Activated CD4-positive, alpha-beta T cell treated with anti-CD3 and anti-CD28 coated beads, Interleukin-2, amount 50 U/mL, for 16 hours (primary cell): ENCODE measurements at places on chromosomes 16 and 17.

- DNase-seq: no peak
Measured at GRCh38 chr16:70638814-70639792, 7.3 kb upstream of the IL34 start.

DNA sequence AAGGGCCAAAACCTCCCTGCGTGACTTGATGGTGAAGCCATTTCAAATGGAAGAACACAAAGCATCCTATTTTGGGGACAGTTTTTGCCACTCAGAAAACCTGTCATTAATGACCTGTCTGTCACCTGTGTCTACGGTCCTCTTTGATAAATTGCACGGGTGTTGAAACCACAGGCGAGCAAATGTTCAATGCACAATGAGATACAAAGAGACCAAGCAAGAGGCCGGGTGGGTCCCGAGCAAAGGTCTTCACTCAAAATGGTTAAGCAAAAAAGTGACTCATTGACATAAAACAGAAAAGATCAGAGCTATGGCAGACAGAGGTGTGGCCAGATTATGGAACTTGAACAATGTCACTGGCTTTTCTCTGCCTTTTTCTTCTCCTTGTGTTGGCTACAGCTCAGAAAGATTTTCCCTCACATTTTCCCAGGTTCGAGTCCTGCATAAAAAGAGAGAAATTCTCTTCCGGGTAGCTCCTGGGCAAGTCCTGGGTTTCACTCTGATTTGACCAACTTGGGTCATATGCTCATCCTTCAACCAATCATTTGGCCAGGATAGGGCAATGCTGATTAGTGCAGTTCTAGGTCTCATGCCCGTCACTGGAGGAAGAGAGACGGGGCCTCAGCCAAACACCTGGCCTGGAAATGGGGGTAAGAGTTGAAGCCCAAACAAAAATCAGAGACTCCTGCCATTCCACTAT lies 92.2 kb downstream of the CMC2 start:
- DNase-seq: no peak

GRCh38 chr16:80167657-80168390 lies 373.0 kb upstream of the DYNLRB2 start:
- DNase-seq: no peak

- DNase-seq: no peak
Measured at GRCh38 chr17:78045316-78045715, 83.2 kb downstream of the TMC6 start.

DNA sequence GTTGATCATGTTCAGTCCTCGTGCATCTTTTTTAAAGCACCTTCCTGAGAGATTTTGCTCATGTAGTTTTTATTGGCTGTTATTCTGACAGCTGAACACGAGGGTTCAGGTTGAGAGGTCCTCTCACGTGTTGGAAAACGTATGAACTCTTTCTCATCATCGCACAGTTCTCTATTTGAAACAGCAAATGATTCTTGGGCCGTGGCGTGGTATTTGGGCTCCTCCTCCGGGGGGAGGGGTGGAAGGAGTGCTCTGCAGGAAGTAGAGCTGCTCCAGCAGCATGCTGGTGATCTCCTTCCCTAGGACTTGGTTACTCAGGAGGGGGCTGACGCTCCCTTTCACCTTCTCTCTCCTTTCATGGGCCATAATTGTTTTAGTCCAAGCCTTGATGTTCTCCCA lies 70.4 kb downstream of the KSR1 start:
- peak; percentile 83 for DNase-seq

- DNase-seq: peak; percentile 13
Measured at GRCh38 chr17:6546069-6546718, 10.2 kb downstream of the PITPNM3 start.

DNA sequence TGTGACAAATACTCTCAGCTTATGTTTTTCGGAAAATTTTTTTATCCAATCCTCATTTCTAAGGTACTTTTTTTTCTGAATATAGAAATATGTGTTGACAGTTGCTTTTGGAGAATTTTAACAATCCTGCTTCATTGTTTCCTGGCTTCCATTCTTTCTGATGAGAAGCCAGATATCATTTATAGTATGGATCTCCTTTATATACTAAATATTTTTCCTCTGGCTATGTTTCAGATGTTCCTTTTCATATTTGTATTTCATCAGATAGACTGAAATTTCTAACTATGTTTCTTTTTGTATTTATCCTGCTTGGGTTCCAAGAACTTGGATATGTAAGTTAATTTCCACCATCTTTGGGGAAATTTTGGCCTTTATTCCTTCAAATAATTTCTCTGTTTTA lies 138.9 kb upstream of the CDH11 start:
- DNase-seq: no peak

GRCh38 chr17:81067391-81067811 lies 32.5 kb downstream of the BAIAP2 start:
- no peak for DNase-seq

GRCh38 chr16:84777435-84777834 lies 42.4 kb upstream of the CRISPLD2 start:
- no peak for DNase-seq

- DNase-seq: no peak
Measured at GRCh38 chr16:50588276-50588675, 40.1 kb downstream of the NKD1 start.

DNA sequence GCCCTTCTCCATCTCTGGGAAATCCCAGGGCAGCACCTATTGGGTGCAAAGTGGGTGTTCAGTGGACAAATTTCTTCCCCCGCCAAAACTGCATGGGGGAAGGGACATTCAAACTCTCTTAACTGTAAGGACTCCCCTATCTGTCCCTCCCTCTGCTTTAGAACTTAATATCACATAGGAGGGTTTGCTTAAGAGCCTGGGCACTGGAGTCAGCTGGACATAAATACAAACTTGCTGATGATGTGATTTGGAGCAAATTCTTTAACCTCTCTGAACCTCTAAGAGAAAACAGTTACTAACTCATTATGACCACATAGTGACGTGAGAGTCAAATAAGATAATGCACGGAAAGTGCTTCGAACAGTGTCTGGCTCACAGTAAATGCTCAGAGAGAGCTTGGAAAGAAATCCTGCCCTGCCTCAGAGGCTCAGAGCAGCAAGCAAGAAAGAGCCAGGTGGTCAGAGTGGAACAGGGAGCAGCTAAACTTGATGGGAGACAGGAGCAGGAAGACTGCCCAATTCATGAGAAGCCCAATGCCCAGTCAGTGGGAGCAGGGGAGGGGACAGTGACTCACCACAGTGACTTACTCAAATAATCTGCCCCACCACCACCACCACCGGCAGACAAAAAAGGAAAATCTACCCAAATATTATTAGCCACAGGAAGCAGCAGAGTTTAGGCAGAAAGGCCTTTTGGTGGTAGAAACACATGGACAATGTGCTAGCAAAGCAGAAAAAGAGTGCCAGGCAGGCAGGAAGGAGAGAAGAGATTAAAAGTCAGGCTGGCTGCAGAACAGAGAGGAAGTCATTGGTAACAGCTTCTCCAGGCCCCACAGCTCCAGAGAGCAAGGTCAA lies 23.9 kb upstream of the CCL1 start:
- no peak for DNase-seq

DNA sequence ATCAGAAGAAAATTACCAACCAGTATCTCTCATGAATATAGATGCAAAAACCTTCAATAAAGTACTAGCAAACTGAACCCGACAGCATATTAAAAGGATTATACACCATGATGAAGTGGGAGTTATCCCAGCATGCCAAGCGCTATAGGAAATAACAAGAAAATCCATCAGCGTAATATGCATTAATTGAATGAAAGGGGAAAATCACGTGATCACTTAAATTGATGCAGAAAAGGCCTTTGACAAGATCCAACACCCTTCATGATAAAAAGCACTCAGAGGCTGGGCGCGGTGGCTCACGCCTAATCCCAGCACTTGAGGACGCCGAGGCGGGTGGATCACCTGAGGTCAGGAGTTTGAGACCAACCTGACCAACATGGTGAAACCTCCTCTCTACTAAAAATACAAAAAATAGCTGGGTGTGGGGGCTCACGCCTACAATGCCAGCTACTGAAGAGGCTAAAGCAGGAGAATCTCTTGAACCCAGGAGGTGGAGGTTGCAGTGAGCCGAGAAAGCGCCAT lies 4.8 kb downstream of the CTRB2 start:
- DNase-seq: no peak

DNA sequence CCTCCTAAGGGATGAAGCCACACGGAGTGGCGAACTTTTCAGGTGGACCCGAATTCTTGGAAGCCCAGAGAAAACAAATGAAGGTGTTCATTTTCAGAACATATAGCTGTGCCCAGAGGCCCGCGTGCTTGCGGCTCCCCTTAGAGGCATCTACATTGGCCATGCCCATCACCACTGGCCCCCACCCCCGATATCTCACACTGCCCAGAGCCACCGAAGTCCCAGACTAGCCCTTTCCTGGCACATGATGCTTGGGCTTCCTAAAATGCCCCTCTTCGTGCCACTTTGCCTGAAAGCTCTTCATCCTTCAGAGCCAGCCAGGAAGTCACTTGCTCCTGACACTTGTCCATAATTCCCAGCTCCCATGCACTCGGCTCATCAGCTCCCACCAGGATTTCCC lies 2.1 kb upstream of the HEXIM1 start:
- no peak for DNase-seq

GRCh38 chr17:75834928-75835653 lies 9.1 kb downstream of the UNC13D start:
- no peak for DNase-seq

- DNase-seq: no peak
Measured at GRCh38 chr17:29620271-29620670, 2.4 kb downstream of the CORO6 start.

DNA sequence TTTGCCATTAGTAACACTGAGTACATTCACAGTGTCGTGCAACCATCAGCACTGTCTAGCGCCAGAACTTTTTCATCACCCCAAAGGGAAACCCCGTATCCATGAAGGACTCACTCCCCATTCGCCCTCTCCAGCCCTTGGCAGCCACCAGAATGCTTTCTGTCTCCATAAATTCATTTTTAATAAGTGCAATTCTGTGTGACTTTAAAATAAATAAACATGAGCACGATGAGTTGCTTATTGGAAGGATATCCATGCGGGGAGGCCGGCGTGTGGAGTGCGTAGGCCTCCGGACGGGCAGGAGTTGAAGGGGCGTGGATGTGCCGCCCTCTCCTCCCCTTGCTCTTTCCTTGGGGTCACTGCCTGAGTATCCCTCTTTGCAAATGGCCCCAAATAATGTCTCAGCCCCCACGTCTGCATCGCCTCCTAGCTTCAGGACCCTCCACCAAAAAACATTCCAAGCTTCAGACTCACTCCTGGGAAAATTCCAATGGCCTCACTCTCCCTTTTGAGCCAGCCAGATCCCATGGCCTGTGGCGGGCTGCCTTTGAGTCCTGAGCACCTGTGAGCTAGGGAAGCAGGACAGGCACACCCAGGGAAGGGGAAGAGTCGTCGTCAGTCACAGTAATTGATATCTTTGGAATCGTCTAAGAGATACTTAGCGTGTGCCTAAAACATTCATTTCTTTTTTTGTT lies 306.3 kb downstream of the SEC14L1 start:
- DNase-seq: no peak

GRCh38 chr16:29710227-29711219 lies 31.5 kb downstream of the QPRT start:
- DNase-seq: peak; percentile 74

DNA sequence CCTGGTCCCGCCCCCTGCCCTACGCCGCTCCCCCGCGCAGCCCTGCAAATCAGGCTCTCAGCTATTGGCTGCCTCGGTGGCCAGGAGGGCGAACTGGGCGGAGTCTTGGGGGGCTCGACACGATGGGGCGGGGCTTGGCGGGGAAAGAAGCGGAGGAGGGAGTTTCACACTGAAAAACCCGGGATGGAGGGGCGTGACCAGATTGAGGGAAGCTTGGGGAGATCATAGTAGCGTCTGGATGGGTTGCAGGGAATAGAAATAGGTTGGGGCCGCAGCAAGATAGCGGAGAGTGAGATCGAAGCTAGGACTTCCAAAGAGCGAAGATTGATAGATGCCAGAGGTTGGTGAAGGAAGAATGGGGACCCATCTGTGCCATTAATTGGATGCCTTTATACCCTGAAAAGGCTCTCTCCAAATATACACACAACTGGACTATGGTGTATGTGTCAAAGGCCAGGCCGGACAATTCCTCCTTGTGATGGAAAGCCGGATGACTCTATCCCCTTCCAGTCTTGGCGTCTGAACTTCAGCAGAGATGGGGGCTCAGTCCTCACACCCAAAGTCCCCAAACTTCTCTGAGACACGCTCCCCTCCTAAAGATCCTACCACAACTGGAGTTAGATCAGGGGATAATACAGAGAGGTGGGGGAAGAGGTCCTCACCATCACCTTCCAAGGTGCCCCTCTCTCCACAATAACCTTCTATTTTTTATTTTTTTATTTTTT lies 376 bp upstream of the STAC2 start:
- no peak for DNase-seq

- DNase-seq: no peak
Measured at GRCh38 chr16:11138022-11138768, 117.8 kb downstream of the SOCS1 start.

- DNase-seq: no peak
Measured at GRCh38 chr17:49513044-49513395, 17.9 kb downstream of the NGFR start.

GRCh38 chr17:63524051-63524450 lies 893 bp downstream of the KCNH6 start:
- DNase-seq: no peak

GRCh38 chr17:80195671-80196529 lies 24.2 kb downstream of the SGSH start:
- DNase-seq: peak; percentile 41

DNA sequence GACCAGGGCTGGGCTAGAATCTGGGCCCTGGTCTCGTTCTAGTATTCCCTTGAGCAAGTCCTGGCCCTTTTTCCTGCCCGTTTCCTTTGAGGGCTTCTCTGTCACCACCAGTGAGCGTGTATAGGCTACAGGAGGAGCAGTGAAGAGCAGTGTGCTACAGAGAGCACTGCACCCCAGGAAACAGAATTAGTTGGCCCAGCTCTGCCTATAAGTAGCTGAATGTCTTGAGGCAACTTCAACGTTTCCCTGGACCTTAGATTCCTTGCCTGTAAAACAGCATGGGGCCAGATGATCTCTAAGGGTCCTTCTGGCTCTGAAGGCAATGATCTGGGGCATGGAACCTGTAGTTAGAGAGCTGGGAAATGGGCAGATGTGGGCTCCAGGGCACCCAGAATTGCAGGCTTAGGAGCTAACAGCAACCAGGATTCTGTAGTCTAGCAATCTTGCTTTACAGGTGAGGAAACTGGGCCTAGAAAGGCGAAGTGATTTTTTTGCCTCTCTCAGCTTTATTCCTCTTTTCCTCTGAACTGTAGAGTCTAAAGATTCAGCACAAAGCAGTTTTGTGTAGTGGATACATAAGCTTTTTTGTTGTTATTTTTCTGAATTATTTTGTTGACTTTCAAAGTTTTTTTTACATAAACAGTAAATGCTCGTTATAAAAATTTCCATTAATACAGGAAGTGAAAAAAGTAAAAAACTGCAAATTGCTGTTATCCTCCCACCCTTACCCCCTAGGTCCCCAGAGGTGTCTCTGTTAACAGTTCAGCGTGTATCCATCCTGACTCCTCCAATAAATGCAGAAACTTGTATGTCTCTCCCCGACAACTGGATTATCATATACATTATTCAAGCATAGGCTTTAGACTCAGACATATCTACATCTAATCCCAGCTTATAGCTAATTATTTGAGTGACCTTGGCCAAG lies 1.7 kb upstream of the MYL4 start:
- no peak for DNase-seq
